Inflammatory macrophage (primary cell): ENCODE measurements at places on chromosomes 3 and 15.

GRCh38 chr15:88238618-88239430 is 17.7 kb downstream of the NTRK3 start:
- no peak for DNase-seq

GRCh38 chr15:80502782-80503181 is 98.6 kb downstream of the ARNT2 start:
- DNase-seq = no peak

- DNase-seq = no peak
These were observed 69.1 kb upstream of the CNTN4 start for GRCh38 chr3:2029559-2029958.

DNA sequence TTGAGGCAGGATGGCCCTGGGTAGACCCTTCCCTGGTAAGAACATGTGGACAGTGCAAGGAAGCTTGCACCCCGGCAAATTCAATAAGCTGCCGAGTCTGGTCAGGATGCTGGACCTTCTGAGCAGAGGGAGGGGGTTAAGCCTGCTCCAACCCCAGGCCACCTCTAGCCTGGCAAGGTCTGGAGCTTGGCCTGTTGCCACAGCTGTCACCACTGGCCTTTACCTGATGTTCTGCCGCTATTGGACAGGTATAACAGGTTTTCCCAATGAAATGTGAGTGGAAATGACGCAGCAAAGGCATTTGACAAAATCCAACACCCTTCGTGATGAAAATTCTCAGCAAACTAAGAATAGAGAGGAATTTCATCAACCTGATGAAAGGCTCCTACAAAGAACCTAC is 699 bp upstream of the MESP1 start:
- no peak for DNase-seq

DNA sequence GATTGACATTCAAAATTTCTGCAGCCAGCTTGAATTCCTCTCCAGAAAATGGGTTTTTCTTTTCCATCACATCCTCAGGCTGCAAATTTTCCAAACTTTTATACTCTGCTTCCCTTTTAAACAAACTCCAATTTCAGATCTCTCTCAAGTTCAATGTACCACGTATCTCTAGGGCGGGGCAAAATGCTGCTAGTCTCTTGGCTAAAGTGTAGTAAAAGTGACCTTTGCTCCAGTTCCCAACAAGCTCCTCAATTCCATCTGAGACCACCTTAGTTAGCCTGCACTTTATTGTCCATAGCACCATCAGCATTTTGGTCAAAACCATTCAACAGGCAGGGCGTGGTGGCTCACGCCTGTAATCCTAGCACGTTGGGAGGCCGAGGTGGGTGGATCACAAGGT is 46.7 kb downstream of the NIPA2 start:
- DNase-seq = no peak

DNA sequence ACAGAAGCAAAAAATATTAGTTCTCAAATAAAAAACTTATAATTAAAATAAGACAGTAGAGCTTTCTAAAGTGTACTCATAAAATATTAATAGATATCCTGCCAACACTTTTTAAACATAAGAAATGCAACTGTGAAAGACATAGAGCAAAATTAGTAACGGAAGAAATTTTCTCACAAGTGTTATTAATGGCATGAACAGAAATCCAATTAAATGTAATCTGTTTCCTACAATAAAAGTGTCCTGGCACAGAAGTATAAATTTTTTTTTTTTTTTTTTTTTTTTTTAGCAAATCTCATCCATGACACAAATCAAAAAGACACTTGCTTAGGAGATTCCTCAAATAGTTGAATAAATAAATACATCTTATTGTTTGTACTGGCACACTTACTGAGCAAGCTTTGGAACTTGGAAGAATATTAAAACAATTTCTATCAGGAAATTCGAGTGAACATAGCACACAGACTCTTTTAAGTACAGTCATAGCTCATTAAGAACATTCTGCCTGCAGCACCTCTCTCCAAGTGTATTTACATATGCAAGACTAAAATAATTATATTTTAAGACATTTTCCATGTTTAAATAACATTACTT is 227.2 kb upstream of the ROBO2 start:
- DNase-seq = no peak

- DNase-seq = peak; percentile 99
These were observed at the start of gene IDH3A for GRCh38 chr15:78149068-78149804. IDH3A (plus strand) TSS chr15:78149362; CDS start chr15:78149404, 42 bp downstream.

- no peak for DNase-seq
These were observed 21.4 kb upstream of the UBE2Q2 start for GRCh38 chr15:75821786-75822345.

- no peak for DNase-seq
These were observed 25.2 kb downstream of the CPEB1 start for GRCh38 chr15:82621970-82622369.

DNA sequence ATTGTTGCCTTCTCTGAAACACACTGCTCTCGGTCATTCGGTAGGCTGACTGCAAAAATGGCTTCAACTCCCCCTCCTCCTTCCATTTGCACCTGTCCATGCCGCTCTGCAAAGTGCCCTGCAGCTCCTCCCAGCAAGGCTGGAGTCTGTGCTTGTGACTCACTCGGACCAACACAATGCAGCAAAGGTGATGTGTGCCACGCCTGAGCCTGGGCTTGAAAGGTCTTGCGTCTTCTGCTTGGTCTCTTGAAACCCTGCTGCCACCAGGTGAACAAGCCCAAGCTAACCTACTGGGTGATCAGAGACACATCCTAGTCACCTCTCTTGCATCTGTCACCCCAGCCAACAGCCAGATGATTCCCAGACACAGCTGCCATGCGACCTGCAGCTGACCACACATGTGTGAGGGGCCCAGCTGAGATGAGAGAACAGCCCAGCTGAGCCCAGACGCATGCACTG is 71.1 kb downstream of the MGLL start:
- DNase-seq = no peak

DNA sequence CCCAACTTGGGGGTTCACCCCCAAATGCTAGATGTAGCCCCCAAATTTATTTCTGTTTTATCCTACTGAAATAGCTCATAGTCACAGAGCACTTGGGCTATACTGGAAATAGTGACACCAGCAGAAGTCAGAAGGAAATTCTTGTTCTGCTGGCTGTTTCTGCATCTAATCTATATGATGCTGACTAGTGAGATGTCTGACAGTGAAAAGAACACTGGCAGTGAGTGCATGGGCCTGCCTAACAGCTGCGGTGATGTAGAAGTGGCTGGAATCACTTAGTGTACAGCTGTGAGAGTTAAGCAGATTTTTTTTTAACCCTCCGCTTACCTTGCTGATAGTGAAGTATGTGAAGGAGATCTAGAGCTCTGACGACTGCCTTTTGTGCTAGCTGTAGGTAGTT is 14.0 kb downstream of the TTC14 start:
- DNase-seq = no peak

GRCh38 chr3:131669600-131669999 is 166.8 kb upstream of the MRPL3 start:
- DNase-seq = no peak

DNA sequence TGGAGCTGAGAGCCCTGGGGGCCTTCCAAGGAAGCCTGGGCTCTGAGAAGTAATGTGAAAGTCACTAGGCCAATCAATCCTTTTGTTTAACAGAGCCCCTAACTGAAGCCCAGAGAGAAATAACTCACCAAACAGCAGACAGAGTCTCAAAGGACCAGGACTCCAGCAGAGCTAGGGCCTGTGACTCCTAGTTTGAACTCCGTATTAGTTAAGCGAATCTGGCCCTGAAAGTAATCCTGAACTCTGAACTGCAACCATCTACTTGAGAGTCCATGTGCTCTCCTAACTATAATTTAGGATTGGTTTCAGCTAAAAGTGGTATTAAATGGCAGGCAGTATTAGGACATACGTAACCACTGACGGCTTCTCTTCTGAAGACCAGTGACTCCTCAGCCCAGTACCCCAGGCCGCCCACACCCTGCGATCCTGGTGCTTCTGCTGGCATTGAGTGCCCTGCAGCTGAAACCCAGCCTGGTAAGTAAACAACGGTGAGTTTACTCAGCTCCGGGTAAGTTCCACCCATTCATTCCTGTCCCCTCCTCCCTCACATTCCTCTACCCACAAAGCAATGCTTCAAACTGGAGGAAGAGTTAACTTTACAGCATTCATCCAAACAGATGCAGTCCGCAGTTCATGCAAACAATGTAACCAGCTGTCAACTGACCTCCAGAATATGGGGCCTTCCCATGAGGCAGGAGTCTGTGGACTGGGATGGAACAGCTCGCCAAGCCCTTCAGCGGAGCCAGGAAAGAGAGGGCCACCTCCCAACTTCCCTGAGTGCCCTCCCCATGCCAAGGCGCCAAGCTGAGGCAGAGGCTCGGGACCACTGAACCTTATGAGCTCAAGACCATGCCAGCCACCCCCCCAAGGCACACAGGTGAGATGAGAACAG is 7.3 kb downstream of the MYO5C start:
- no peak for DNase-seq

DNA sequence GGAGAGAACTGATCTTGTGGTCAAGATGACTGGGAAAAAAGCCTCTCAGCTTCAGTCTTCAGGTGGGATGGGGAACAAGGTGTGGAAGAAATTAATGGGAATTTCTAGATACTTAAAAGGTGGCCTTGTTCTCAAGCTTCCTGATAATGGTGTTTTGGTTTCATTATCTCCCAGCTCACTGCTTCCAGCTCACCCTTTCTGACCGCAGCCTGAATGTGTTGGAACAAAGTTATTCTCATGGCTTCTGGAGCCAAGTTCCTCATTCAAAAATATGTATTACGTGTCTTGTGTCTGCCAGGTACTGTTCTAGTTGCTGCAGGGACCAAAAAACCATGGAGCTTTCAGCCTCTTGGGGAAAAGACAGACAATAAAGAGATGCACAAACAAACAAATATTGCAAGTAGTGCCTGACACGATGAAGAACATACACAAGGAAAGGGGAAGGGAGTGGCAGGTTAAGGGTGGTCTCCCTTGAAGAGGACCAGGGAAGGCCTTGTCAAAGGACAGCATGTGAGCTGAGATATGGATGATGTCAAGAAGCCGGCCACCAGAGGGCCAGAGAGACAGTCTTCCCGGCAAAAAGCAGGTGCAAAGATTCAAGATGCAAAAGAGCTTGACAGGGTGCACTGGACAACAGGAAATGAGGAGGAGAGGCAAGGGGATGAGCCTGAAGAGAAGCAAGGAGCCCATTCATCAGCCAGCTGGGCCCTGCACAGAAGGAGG is 35.5 kb downstream of the ARRDC4 start:
- DNase-seq = peak; percentile 55

DNA sequence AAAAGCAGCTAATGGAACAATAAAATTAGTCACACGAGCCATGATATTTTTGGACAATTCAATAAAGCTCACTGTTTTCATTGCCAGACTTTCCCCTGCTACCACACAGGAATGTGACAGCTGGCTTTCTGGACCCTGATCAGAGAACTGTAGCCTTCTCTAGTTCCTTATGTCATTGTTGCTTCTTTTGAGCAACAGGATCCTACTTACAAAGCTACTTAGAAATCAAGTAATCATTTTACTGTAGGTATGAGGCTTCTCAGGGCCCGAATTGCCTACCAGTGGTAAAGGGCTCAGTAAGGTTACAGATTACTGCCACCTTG is 94.3 kb upstream of the AADACL2 start:
- no peak for DNase-seq

DNA sequence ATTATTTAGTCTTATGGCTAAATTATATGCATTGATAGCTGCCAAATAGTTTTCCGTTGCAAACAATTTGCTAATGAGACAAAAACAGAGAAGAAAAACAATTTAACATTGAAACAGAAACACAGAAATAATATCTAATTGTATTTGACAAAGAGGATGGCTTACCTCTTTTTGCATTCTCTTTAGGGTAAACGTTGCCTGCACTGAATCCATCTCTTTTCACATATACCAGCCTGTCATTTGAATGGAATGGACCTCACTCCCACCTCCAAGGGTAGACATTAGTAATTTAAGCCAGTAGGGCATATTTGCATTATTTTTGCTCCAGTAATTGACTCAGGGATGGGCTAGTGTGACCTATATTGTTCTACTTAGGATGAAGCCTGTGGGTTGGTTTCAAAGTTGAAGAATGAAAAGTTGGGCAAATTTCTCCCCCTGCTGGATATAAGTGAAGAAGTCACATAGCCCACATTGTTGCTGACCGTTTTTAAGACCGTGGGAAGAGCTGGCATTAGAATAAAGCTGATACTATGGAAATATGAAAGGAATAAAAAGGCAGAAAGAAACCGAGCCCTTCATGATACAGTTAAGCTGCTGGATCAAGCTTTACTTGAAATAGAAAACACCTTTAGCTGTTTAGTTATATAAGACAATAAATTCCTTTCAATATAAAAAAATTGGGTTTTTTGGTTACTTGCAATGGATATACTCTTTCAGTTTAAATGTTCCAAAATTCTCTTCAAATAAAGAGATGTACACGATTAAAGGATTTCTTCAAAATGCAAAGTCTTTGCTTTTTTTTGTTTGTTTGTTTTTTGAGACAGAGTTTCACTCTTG is 26.9 kb downstream of the PIERCE2 start:
- DNase-seq = peak; percentile 60

DNA sequence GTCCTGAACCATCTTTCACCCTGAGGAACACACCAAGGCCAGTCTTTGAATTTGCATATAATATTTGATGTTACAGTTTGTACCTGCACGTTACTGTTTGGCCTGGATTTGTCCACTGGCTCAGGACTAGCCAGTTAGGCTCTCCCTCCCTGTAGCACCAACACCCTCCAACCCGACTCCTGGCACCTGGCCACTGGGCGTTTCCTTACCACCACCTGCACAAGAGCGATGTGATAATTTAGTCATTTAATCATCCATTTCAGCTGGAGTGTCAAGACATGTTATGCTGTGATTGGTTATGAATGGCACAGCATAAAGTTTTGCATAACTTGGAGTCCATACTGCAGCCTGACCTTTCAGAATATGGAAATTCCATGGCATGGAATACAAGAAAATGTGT is 242.4 kb downstream of the KCNMB2 start:
- DNase-seq = no peak

- DNase-seq = no peak
These were observed 2.2 kb downstream of the MED12L start for GRCh38 chr3:151087648-151088047.

GRCh38 chr3:105538483-105538882 is 171.8 kb downstream of the ALCAM start:
- DNase-seq = no peak

GRCh38 chr3:120637851-120638559 is 41.9 kb downstream of the NDUFB4 start:
- DNase-seq = peak; percentile 75
